Activated naive CD8-positive, alpha-beta T cell treated with anti-CD3 and anti-CD28 coated beads, Interleukin-2, amount 50 U/mL, for 16 hours (primary cell): ENCODE measurements at places on chromosomes 3 and 15.
A peak's percentile ranks its signal among the peaks of the same experiment; 100 is the strongest.

- DNase-seq = no peak
Observed at GRCh38 chr3:142269767-142270166, 44.4 kb upstream of the GK5 start.

GRCh38 chr3:69504232-69504631, 118.3 kb upstream of the FRMD4B start:
- no peak for DNase-seq

DNA sequence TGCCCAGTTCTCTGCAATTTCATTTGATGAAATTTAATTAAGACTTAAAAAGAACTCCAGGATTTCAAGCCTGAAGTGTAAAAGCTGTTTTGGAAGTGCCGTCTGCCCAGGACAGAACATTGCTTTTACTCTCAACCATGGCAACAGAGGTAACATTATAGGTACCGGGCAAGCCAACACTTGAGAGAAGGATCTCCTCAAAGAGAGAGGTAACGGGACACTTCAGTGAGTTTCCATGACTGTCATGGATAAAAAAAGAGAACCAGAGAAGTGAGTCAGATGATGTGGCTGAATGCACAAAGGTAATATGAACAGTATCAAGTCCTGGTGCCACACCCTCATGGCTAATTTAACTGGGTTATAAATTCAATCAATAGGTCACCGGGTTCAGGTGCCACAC, 130.2 kb upstream of the LMOD3 start:
- DNase-seq = no peak

GRCh38 chr3:123123716-123124616, 57.1 kb downstream of the PDIA5 start:
- no peak for DNase-seq

- no peak for DNase-seq
Observed at GRCh38 chr15:91357011-91357410, 257.0 kb downstream of the SV2B start.

- peak; percentile 51 for DNase-seq
Observed at GRCh38 chr15:82647835-82648256, 683 bp upstream of the CPEB1 start.
